ENCODE measurements at places on chromosomes 2 and 18.

- DNase-seq = no peak
Observed at GRCh38 chr2:1674276-1674675, 70.0 kb downstream of the PXDN start.

DNA sequence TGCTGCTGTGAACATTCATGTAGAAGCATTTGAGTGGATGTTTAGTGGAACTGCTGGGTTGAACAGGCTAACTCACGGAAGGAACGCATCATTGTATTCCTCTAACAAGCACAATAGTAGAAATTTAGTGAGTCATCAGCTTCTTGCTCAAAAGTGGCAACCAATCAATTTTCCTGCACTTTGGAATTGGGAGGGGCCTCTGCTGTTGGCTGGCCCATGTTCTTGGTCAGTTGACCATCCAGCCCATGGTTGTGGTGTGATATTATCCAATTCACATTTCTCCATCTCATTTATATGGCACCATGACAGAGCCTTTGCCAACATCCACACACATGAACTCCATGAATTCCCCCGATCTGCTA lies 95.0 kb downstream of the TNFRSF11A start:
- DNase-seq = peak; percentile 60

- peak; percentile 59 for DNase-seq
Observed at GRCh38 chr18:13035249-13035914, 44.2 kb downstream of the CEP192 start.

DNA sequence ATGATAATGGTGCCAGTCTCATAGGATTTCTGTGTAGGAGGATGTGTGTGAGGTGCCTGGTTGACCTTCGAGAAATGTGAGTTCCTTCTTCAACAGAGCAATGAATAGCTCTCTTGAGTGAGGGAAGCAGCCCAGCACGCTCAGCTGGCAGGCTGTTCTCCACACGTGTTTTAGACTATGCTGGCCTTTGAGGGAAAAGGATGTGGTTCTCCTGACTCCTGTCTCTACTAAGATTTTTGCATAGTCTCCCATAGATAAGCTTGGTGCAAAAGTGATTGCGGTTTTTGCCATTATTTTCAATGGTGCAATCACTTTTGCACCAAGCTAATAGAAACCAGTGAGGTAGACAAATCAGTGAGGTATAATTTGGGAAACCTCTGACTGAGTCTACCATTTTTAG lies 284.1 kb downstream of the SLC4A3 start:
- peak; percentile 25 for DNase-seq

DNA sequence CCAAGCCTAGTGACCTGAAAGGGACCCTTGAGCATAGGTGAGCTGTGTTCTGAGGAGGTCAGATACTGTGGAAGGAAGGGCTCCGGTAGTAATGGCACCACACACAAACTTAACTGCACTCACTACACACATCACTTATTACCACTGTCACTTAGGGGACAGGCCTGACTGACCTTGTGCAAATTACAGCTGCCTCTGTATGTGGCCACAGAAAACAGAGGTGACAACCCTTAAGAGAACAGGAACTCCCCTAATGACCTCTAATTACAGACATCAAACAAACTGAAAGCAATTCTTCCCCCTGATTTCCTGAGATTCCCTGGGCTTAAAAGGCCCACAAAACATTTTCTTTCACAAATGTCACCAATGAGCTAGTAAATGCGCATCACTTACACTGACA lies 360.6 kb downstream of the RND3 start:
- no peak for DNase-seq

GRCh38 chr2:44543773-44544725 lies 182.3 kb downstream of the CAMKMT start:
- no peak for DNase-seq

DNA sequence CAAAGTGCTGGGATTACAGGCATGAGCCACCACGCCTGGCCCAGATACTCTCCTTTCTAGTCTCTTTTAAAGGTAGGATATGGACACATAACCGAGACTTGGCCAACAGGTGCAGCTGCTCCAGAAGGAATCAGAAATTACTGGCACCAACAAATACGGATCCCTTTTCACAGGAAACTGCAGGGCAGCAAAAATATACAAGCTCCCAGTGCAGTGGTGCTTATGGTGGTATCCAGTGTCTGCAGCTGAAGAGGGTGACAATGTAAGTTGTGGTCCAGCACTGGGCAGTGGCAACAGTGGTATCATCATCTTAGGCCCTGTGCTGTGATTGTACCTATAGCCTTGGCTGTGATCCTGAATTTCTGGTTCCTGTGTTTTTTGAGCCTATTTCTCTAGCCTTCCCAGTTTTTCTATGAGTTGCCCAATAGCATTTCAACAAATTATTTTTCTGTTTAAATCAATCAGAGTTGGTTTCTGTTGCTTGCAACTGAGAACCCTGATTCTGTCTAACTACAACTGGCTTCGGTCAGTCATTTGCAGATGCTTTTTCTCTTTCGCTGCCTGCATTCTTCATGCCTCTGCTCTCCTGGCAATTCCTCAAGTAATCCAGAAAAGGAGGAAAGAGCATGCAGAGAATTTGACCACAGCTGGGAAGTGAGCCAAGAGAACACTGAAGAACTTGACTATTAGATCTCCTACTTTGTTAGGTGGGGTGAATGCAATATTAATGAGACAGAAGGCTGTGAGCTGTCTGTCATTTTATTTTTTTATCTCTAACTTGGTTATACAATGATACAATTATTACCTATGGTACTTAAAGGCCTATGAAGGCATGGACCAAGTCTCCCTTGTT lies 30.8 kb upstream of the EML4 start:
- DNase-seq = peak; percentile 99

GRCh38 chr2:50859110-50859509 lies 172.8 kb downstream of the NRXN1 start:
- DNase-seq = no peak

GRCh38 chr18:74899554-74899953 lies 301.9 kb downstream of the ZNF407 start:
- no peak for DNase-seq

DNA sequence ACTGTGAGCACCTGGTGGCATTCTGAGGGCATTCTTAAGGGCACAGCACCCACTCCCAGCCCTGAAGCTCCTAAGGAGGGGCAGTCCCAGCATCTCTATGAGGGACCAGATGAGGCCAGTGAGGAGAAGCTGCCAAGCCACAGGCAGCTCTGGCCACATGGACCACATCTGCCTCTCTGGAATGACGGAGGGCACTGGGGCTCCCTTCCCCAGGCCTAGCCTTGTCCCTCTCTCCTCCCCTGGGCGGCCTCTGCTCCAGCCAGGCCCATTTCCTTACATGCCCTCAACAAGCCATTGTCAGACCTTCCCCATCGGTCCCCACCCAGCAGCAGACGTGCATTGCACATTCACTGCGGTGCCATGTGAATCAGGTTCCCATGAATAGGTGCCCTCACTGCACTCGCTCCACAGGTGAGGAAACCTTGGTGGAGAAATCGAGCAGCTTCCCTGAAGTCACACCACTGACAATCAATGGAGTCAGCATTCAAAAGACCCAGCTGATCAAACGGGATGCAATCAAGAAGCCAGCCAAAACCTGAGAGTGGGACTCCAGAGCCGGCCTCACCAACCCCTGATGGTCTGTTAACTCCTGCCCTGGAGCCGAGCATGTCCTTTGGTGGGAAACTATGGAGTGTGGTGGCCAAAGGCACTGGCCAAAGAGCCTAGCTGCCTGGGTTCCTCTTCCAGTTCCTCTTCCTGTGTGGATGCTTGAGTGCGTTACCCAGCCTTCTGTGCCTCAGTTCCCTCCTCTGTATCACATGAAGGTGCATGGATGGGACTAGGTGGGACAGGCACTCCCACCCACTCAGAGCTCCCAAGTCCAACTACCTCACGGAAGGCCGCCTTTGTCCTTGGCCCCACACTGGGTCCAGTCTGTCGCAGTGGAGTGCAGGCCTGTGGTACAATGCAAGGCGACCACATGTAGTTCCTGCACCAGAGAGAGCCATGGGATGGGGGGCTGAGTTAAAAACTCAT lies 147.3 kb downstream of the ZFP36L2 start:
- no peak for DNase-seq

- peak; percentile 83 for DNase-seq
Observed at GRCh38 chr2:171404261-171404660, 29.5 kb downstream of the METTL8 start.

DNA sequence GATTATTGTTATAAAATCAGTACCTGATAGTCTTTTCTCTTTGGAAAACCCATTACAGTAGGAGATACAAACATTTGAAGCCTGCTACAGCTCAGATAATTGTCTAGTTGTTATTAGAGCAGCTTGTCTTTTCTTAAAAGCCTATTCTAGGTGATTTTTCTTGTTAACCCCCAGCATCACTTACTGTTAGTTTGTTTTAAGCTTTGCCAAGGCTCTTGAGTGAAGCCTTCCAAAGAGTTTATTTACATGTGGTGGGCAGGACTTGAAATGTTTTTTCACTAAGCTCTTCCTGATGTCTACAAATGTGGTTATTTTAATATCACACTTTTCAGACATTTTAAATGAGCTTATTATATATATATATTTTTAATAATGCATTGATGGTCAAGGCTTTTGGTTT lies 791.3 kb downstream of the PLCL1 start:
- DNase-seq = no peak

- DNase-seq = no peak
Observed at GRCh38 chr2:47007223-47007825, 91.7 kb upstream of the MCFD2 start.

DNA sequence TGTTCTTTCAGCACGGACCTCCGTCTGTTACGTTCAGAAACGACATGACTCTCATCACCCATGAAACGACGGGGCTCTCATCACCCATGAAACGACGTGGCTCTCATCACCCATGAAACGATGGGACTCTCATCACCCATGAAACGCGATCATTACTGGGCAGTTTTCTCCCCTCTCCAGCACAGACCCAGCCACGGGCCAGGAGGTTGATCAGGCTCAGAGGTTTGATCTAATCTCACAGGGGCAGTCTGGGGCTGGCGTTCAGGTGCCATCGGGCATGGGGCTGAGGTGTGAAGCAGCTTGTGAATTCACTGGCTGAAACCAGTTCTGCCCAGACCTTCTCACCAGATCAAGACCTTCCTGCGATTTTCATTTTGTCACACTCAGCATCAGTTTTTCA lies 296.4 kb downstream of the NDUFA10 start:
- no peak for DNase-seq

GRCh38 chr2:199602271-199602895 lies 144.6 kb upstream of the SATB2 start:
- DNase-seq = no peak

GRCh38 chr18:79591032-79591308 lies 88.6 kb upstream of the CTDP1 start:
- DNase-seq = no peak

- peak; percentile 48 for DNase-seq
Observed at GRCh38 chr2:207165121-207166038, at the start of gene KLF7. TSS of gene KLF7 (minus strand) at chr2:207165948. CDS start at chr2:207165568, 380 bp downstream.

DNA sequence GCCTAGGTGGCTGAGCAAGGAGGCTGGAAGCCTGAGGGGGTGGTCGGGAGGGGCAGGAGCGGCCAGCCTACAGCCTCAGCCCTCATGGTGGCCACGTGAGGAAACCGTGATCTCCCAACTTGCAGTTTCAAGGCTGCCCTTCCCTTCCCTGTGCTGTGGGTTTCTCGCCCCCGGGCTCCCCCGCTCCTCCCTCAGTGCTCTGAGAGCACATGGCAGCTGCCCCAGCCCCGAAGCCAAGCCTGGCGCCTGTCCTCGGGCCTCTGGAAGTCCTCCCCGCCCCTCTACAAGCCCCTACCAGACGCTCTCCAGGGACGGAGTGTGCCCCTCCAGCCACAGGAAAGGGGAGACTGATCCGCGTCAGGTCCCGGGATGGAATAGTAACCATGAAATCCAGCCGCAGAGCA lies 586 bp upstream of the ANKRD23 start:
- no peak for DNase-seq

GRCh38 chr2:121567957-121568409 lies 37.3 kb downstream of the RNU4ATAC start:
- peak; percentile 56 for DNase-seq

DNA sequence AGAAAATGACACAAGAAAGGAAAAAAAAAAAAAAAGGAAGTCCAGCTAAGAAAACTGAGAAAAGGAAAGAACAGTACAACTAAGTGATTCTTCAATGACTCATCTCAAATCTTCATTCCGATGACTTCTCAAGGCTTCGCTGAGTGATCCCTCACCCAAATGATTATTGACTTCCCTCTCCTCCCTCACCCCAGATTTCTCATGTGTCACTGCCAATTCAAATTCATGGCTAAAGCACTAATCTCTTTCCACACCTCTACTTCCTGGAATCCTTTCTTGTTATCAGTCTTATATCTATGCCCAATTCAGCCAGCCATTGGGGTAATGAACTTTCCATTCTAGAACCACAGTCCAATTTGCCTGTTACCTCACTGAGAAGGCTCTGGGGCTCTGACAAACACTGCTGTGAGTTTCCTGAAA lies 7.2 kb upstream of the ABCB11 start:
- peak; percentile 69 for DNase-seq

DNA sequence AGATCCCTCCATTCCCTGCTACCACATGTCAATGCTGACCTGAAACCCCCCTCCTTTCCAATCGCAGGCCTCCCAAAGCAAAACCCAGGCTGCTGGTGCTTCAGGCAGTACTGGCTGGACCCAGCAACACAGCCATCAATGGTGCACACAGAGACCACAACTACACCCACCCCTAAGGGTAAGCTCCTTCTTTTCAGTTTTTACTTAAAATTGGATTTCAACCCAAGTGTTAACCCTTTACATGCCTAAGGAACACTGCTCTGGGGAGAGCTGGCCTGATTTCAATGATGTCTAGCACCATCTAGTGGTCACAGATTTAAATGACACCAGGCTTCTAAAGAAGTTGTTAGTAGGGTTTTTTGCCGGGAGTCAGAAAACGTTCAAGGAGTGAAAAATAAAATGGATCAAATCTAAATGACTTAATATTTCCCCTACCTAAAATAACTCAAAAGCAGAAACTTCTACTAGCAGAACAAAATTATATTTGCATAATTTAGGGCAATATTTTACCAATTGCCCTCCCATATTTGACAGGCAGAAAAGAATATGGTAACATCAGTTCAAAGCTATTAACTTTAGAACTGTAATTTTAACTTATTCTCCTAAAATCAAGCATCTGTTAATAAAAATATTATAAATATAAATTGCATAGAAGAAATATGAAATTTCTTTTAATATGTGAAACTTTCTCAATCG lies 24.6 kb downstream of the FECH start:
- DNase-seq = peak; percentile 20

DNA sequence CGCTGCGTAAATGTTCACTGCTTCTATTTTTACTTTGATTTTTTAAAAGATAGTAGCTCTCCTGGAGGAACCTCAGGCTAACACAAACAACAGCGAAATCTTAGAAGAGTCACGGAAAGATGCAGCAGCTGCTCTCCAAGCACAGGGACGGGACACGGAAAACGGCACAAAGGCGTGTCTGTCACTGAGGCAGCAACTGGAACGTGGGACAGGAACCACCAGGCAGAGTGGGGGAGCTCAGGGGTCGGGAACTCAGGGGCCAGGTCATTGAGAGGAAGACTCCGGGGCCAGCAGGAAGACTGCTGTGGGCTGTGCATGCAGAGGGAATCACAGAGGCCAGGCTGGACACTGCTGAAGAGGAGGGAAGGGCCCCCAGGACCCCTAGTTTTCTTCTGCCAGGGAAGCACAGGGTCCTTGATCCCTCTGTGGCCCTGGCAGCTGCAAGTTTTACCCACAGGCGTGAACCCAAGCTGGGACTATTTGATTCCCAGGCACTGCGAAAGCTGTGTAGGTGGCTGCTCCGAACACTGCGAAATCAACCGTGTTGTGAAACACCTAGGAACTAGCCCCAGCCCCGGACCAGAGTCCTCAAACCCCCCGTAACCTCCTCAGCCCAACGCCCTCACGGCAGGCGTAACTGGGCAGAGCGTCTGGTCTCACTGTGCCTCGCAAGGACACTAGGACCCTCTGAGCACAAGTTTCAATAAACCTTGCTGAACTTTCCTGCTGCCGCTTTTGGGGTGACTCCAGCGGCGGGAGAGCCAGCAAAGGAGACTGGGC lies 263.0 kb downstream of the EIPR1 start:
- no peak for DNase-seq

Measured in astrocyte (in vitro differentiated cells and primary cell).